Pancreas (tissue), 10 donors: ENCODE measurements at places on chromosomes 2 and 18.
A peak's percentile ranks its signal among the peaks of the same experiment; 100 is the strongest.

- DNase-seq = no peak
Observed at GRCh38 chr2:225184948-225185347, 142.7 kb upstream of the DOCK10 start.

GRCh38 chr18:77557046-77557587, 307.5 kb downstream of the GALR1 start:
- DNase-seq = no peak

GRCh38 chr18:10213526-10213925, 240.9 kb upstream of the APCDD1 start:
- DNase-seq = no peak

- peak; percentile 67 for DNase-seq
Observed at GRCh38 chr2:98912221-98912851, 23.7 kb downstream of the CRACDL start.

- DNase-seq = no peak
Observed at GRCh38 chr18:830315-830901, 18.4 kb upstream of the YES1 start.

DNA sequence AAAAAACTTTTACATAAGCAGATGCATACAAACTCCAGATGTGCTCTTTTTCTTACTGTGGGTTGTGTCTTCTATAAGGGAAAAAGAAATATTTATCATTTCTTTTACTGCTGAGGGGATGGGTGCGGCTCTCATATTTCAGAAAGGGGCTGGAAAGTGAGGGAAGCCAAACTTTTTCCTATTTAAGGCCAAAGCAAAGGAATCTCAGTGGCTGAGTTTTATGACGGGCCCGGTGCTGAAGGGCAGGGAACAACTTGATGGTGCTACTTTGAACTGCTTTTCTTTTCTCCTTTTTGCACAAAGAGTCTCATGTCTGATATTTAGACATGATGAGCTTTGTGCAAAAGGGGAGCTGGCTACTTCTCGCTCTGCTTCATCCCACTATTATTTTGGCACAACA, at the start of gene COL3A1:
COL3A1 (plus strand) TSS at position 210 of the 400 bp plus-strand sequence; CDS start at position 327, 117 bp downstream.
- DNase-seq = no peak

- DNase-seq = peak; percentile 72
Observed at GRCh38 chr18:9613550-9614400, 584 bp downstream of the PPP4R1 start.

- no peak for DNase-seq
Observed at GRCh38 chr2:96856776-96857666, 795 bp downstream of the ANKRD39 start.

DNA sequence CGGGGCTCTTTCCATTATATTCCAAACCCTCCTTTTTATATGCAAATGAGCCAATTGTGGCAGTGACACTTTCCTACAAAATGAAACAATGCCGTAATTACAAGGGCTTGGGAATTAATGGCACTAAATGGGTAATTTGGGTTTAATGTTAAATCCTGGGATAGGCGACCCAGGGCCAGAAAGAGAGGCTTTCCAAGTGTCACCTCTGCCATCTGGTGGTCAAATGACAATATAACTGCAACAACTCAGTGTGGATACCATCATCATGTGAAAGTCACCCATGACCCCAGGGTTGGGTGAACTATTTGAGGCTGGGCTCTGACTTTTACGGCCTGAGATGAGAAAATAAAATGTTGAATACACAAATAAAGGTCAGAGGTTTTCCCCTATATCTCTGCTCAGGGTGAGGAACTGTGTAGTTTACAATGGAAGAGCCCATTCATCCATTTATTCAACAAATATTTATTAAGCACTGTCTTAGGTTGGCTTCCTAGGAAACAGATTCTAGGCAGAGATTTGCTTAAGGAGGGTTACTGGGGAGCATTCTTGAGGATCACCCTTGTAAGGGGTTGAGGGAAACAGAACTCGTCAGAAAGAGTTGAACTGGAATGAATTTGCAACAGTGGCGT, 13.6 kb upstream of the THADA start:
- DNase-seq = peak; percentile 39

DNA sequence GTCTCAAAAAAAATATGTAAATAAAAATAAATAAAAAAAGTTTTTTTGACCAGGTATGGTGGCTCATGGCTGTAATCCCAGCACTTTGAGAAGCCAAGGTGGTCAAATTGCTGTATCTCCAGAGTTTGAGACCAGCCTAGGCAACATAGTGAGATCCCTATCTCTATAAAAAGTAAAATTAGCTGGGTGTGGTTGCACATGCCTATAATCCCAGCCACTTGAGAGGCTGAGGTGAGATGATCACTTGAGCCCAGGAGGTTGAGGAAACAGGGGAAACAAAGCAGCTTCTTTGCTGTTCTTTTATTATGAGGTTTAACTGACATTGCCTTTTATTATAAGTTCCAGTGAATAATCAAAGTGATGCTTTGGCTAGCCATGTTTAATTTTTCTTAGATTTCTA, 25.0 kb downstream of the ACTR2 start:
- no peak for DNase-seq

DNA sequence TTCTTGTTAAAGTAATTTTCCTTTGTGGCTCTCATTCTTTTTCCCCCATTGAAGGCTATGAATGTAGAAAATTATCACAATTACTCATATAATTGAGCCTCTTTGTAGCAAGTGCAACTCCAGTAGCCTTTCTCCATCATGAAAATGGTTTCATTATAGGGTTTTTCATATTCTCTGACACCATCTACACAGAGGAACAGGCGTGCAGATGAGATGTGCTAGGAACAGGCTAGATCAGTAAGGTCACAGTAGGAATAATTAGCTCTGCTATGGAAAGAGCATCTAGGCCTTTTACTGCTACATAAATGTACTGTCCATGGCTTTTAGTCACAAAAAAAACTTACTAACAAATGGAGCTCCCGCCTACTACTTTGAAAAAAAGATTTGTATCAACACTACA, 12.6 kb upstream of the DLX1 start:
- no peak for DNase-seq

DNA sequence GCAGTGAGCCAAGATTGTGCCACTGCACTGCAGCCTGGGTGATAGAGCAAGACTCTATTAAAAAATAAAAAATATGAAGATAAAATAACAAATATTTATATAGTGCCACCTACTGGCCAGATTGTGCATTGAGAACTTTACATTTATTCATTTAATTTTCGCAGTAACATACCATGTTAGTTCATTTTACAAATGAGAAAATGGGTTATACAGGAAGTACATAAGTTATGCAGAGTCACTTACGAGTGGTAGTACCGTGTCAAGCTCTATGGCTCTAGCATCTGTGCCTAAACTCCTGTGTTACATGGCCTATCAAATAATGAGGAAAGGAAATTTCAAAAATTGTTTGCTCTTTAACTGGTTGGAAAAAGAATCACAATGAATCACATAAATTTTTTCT, 27.9 kb downstream of the RIF1 start:
- DNase-seq = no peak

DNA sequence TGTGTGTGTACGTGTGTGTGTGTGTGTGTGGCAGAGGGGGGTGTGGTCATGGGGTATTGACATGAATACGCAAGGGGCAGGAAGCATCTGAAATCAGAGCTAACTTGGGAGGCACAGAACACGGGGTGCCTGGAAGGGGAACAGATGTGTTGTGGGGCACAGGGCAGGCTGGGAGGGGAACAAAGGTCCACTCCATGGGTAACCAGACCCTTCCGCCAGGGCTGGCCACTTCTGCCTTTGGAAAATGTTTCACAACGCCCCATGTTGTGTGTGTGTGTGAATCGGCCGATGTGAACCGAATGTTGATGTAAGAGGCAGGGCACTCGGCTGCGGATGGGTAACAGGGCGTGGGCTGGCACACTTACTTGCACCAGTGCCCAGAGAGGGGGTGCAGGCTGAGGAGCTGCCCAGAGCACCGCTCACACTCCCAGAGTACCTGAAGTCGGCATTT, at the start of gene SLC11A1:
SLC11A1 (plus strand) TSS at position 358 of the 451 bp plus-strand sequence. CDS start 96 bp downstream, outside the sequence.
- DNase-seq = no peak

GRCh38 chr2:58289029-58289428, 47.9 kb upstream of the FANCL start:
- no peak for DNase-seq

- no peak for DNase-seq
Observed at GRCh38 chr18:32910694-32911296, 138.0 kb upstream of the KLHL14 start.

DNA sequence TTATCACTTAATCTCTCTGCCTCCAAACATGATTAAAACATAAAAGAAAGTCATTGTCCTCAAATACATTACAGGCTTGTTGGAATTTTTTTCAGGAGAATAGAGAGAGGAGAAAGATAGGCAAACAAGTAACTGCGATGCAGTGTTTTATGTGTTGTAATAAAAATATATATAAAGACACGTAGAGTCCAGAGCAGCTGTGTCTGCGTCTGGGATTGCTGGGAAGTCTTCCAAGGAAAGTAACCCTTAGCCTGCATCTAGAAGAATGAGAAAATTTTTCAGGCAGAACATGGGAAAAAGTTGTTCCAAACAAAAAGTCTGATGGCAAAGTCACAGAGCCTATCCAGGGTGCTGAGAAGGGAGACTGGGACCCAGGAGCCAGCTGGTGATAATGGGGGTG, 91.8 kb upstream of the ST6GAL2 start:
- no peak for DNase-seq

DNA sequence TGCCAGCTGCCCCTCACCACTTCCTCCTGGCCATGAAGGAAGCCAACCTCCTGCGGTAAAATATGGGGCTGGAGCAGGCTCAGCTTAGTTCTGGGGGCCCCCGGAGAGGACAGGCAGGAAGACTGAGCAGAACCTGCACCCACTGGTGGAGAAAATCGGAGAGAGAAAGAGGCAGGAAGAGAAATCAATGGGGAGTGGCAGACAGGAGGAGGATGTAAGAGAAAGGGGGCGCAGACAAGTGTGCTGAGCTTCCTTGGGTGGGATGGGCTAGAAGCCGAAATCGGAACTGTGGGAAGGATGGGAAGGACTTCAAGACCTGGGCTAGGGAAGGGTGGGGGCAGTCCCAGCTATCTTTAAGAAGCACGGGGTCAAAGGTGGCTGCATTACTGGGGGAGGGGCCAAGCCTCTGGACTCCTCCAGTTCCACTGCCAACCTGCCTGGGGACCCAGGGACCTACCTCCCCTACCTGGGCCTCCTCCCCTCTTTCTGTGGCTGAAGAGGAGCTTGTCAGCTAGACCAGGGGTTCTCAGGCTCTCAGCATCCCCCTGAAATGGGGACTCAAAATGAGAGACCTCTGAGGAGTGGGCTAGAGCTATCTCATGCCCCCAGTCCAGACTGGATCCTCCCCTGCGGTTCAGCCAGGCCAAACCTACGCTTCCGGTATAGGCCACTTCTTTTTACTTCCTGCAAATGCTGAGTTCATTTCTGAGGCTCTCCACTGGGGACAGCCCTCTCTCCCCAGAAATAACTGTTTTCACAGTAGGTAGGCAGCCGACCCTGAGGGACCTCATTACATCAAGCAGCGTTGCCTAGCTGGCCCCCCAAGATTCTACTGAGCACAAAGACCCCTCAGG, 33.6 kb upstream of the B3GNT7 start:
- DNase-seq = no peak

DNA sequence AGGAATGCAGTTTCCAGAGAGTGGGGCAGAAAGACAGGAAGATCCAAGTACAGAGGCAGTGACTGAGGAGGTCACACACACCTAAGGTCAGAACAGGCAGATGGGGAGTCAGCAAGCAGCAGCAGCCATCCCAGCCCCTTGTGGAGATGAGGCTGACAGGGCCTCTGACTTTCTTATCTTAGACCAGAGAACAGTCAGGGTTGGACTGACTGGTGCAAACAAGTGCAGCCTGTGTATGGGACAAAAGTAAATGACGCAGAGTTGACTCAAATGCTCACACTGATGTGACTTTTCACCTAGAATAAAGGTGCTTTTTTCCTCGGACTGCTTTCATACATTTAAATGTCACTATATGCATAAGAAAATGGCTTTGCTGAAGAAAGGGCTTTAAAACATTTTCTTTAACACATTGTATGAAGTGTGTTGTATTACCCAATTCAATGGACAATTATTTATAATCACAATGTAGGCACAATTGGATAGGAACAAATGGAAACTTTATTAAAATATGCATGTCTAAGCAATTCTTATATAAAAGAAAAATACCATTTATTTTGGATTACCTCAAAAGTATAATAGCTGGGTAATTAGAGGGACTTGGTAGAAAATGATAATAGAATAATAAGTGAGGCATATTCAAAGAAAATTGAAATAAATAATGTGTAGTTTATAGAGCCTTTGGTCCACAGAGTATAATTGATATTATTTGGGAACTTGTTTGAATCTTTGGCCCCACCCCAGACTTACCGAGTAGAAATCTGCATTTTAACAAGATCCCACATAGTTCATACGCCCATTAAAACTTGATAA, 1321.5 kb upstream of the CELF4 start:
- no peak for DNase-seq

DNA sequence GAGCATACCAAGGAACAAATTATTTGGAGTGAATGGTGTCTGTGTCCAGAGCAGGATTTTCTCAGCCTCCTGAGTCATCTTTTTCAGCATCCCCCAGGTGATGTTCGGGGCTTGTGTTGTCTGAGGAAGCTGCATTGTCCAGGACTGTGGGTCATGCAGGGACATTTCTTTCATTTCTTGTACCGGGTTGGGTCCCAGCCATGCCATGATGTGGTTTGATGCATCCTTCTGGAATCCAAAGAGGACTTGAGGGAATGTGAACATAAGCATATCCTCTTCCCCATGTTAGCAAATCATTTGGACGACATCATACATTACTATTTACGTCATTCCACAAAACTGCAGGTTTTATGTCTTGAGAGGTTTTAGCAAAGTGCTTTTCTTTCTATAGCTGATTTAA, 797.8 kb downstream of the CCDC85A start:
- DNase-seq = no peak

- no peak for DNase-seq
Observed at GRCh38 chr2:40773291-40773690, 321.4 kb upstream of the SLC8A1 start.

GRCh38 chr18:73288813-73289212, 421.0 kb upstream of the NETO1 start:
- DNase-seq = no peak

DNA sequence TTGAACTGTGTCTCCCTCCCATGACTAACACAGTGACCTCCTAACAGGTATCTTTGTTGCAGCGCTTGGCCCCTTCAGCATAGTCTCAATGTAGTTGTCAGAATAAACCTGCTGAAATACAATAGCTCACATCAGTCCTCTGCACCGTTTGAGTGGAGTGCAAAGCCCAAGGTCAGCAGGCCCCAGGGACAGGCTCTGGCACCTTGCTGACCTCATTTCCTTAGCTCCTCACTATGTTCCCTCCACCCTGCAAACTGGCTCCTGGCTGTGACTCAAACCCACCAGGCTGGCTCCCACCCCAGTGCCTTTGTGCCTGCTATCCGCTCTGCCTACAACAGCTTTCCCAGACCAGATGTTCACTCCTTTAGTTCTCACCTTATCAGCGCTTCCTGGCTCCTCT, 146.7 kb downstream of the LRATD1 start:
- no peak for DNase-seq

DNA sequence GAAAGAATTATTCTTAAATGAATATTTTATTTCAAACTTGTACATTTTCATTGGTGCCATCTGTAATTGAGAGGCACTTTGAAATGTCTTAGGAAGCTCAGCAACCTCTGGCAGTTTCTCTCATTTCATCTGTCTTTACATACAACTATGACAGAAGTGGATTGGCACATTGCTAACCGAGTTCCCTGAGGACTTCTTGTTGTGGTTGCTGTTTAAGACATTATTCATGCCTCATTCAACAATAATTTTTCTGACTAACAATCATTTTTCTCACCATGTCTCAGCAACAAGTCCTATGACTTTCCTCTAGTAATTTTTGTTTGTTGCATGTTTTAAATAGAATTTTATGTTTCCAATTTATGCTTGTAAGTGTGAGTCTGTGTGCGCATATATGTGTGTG, 284.0 kb upstream of the CWC22 start:
- DNase-seq = no peak
